SJSA1 (cell line): ENCODE measurements at places on chromosomes 5 and 9. TPM values are rescaled to one million over a fixed set of nuclear protein-coding genes. Genes with fewer than 3 reads are reported as not detected.

- peaks cover 22% of the 10 kb centered on the region for H3K4me1 ChIP-seq
- DNase-seq = peak; percentile 64
- H3K4me3 ChIP-seq = peak overlapping the region; percentile 47
- peak overlapping the region; percentile 47; the same call in 1 of the 2 replicates for H3K27ac ChIP-seq
- peaks cover 11% of the 10 kb centered on the region for H3K36me3 ChIP-seq
These were observed 3.1 kb upstream of the RGMB start for GRCh38 chr5:98770209-98770910.

DNA sequence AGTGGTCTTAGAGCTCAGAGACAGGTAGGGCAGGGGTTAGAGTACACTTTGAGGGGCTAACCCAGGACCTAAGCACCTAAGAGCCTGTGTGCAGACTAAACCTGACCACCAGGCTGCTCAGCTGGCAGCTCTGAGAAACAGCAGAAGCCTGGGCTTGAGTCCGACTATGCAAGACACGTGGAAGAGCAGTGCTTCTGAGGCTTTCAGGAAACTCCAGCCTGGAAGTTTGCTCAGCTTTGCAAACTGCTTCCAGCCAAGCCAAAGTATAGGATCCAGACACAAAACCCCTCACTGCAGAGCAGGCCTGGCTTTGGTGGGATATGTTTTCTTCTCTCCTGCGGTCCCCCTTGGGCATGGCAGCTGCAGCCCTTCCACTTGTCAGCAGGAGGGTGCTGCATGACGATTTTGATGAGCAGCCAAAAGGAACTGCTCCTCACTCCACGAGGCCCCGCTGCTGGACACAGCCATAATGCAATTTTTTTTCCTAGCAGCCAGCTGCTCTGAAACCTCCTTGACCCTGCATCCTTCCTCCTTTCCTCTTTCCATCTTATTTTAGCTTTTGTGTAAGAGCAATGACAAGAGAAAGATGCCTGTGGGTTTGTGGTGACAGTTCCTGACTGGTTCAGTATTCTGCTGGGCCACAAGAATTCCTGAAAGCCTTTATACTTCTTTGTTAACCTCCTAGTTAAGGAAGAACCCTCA, 123.1 kb downstream of the LIFR start:
- no peak overlapping the region for H3K4me3 ChIP-seq
- no peaks in the 10 kb centered on the region for H3K36me3 ChIP-seq
- DNase-seq = peak; percentile 69

Gene HRCT1
- total RNA-seq = 0.63 TPM in 1 of 2 replicates, not detected in the other

DNA sequence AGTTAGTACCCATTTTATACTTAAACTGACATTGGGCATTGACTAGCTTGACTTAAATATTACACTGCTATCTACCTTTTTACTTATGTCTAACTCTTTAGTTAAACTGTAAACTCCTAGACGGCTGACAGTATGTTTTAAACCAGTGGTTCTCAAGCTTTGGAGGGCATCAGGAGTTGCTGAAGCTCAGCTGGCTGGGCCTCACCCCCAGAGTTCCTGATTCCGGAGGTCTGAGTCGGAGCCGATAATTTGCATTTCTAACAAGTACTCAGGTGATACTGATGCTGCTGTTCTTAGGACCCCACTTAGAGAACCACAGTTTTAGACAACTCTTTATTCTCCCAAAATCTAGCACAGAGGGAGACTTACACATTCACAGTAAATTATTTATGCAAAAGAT, 63.3 kb upstream of the PCA3 start:
- no peaks in the 10 kb centered on the region for H3K27me3 ChIP-seq
- no peaks in the 10 kb centered on the region for H3K4me1 ChIP-seq
- DNase-seq = no peak
- H3K36me3 ChIP-seq = no peaks in the 10 kb centered on the region

GRCh38 chr9:33740075-33740474, 55.3 kb upstream of the PRSS3 start:
- no peaks in the 10 kb centered on the region for H3K4me1 ChIP-seq
- DNase-seq = no peak
- H3K27ac ChIP-seq = no peak overlapping the region
- no peaks in the 10 kb centered on the region for H3K27me3 ChIP-seq
- H3K36me3 ChIP-seq = no peaks in the 10 kb centered on the region

GRCh38 chr5:9516591-9516990, 29.3 kb downstream of the SEMA5A start:
- H3K4me1 ChIP-seq = no peaks in the 10 kb centered on the region
- H3K4me3 ChIP-seq = no peak overlapping the region
- H3K27me3 ChIP-seq = no peaks in the 10 kb centered on the region
- no peaks in the 10 kb centered on the region for H3K36me3 ChIP-seq
- no peak for DNase-seq
